ENCODE measurements at places on chromosomes 2 and 18. TPM values are rescaled to one million over a fixed set of nuclear protein-coding genes. Genes with fewer than 3 reads are reported as not detected.

Gene MYL1
- total RNA-seq: 1,618 TPM

Gene ZNF396
- 0.29 TPM for total RNA-seq

Gene STARD6
- not detected for total RNA-seq

Gene DNAJB2
- 69.2 TPM for total RNA-seq

Gene C1QL2
- total RNA-seq: not detected

Gene CYS1
- total RNA-seq: not detected

Gene TANC1
- total RNA-seq: 5.6 TPM

Gene ASIC4
- 0.11 TPM for total RNA-seq

Gene GAD1
- total RNA-seq: not detected

Gene KCNK3
- total RNA-seq: 0.91 TPM

Gene DUSP28
- total RNA-seq: 12.5 TPM

Gene DUSP19
- total RNA-seq: 1.8 TPM

Gene FAM237A
- not detected for total RNA-seq

Gene CCBE1
- total RNA-seq: 0.44 TPM

Gene TXNDC2
- not detected for total RNA-seq

Gene HMSD
- total RNA-seq: not detected

Gene CGREF1
- 6.9 TPM for total RNA-seq

Gene TTN
- total RNA-seq: 4,552 TPM

Gene CMPK2
- 2.4 TPM for total RNA-seq

Gene YES1
- total RNA-seq: 34.3 TPM

Gene COL4A4
- 5.8 TPM for total RNA-seq

Gene ALLC
- not detected for total RNA-seq

Gene SERPINB11
- total RNA-seq: not detected

Gene DUSP2
- total RNA-seq: 3.6 TPM

Gene LRRC30
- total RNA-seq: 6.0 TPM

Gene RNMT
- 17.6 TPM for total RNA-seq

Gene PDCD1
- total RNA-seq: not detected

Gene CTAGE1
- total RNA-seq: not detected

Gene RBM44
- total RNA-seq: 0.51 TPM

Gene DLX2
- not detected for total RNA-seq

Gene SLC9A2
- 6.2 TPM for total RNA-seq

Gene VWC2L
- not detected for total RNA-seq

Gene DYNAP
- not detected for total RNA-seq

Gene TUBA3E
- total RNA-seq: not detected

Gene DAPL1
- not detected for total RNA-seq

Gene SPATA3
- total RNA-seq: not detected

All from gastrocnemius medialis (tissue), 4 donors.